ENCODE measurements at places on chromosomes 11 and 22.

GRCh38 chr11:118052581-118053206, 24.2 kb upstream of the TMPRSS4 start:
- H3K4me1 ChIP-seq, result no peaks in the 10 kb centered on the region
- no peaks in the 10 kb centered on the region for H3K27me3 ChIP-seq
- H3K36me3 ChIP-seq, result no peaks in the 10 kb centered on the region
- DNase-seq, result no peak

GRCh38 chr22:25147642-25147928, 52.1 kb upstream of the CRYBB3 start:
- H3K4me3 ChIP-seq, result no peak overlapping the region
- no peaks in the 10 kb centered on the region for H3K27me3 ChIP-seq
- H3K36me3 ChIP-seq, result no peaks in the 10 kb centered on the region
- no peak overlapping the region for H3K27ac ChIP-seq
- no peak for DNase-seq
- no peaks in the 10 kb centered on the region for H3K4me1 ChIP-seq

GRCh38 chr11:115092516-115092915, 411.7 kb downstream of the CADM1 start:
- H3K36me3 ChIP-seq, result no peaks in the 10 kb centered on the region
- no peaks in the 10 kb centered on the region for H3K27me3 ChIP-seq
- no peaks in the 10 kb centered on the region for H3K4me1 ChIP-seq
- DNase-seq, result no peak
- H3K4me3 ChIP-seq, result no peak overlapping the region
- H3K27ac ChIP-seq, result no peak overlapping the region

GRCh38 chr22:27764722-27765236, 36.8 kb downstream of the MN1 start:
- H3K4me1 ChIP-seq, result no peaks in the 10 kb centered on the region
- no peaks in the 10 kb centered on the region for H3K36me3 ChIP-seq
- no peak for DNase-seq
- no peak overlapping the region for H3K4me3 ChIP-seq
- no peaks in the 10 kb centered on the region for H3K27me3 ChIP-seq

- H3K4me1 ChIP-seq, result peaks cover 18% of the 10 kb centered on the region
- H3K27me3 ChIP-seq, result no peaks in the 10 kb centered on the region
- DNase-seq, result peak; percentile 81
- no peak overlapping the region for H3K4me3 ChIP-seq
- H3K36me3 ChIP-seq, result no peaks in the 10 kb centered on the region
- peak overlapping the region; percentile 95 for H3K27ac ChIP-seq
Observed at GRCh38 chr22:40509401-40510134, 127.0 kb downstream of the MRTFA start.

GRCh38 chr11:77151804-77152509, 23.9 kb downstream of the MYO7A start:
- no peaks in the 10 kb centered on the region for H3K36me3 ChIP-seq
- no peaks in the 10 kb centered on the region for H3K27me3 ChIP-seq
- no peak overlapping the region for H3K27ac ChIP-seq
- H3K4me1 ChIP-seq, result no peaks in the 10 kb centered on the region

GRCh38 chr22:37044634-37045625, 6.6 kb upstream of the KCTD17 start:
- no peak for DNase-seq
- no peaks in the 10 kb centered on the region for H3K36me3 ChIP-seq
- no peak overlapping the region for H3K4me3 ChIP-seq
- H3K4me1 ChIP-seq, result no peaks in the 10 kb centered on the region

GRCh38 chr11:69272831-69273485, 21.0 kb upstream of the MYEOV start:
- no peak overlapping the region for H3K4me3 ChIP-seq
- H3K27ac ChIP-seq, result no peak overlapping the region
- no peaks in the 10 kb centered on the region for H3K36me3 ChIP-seq

DNA sequence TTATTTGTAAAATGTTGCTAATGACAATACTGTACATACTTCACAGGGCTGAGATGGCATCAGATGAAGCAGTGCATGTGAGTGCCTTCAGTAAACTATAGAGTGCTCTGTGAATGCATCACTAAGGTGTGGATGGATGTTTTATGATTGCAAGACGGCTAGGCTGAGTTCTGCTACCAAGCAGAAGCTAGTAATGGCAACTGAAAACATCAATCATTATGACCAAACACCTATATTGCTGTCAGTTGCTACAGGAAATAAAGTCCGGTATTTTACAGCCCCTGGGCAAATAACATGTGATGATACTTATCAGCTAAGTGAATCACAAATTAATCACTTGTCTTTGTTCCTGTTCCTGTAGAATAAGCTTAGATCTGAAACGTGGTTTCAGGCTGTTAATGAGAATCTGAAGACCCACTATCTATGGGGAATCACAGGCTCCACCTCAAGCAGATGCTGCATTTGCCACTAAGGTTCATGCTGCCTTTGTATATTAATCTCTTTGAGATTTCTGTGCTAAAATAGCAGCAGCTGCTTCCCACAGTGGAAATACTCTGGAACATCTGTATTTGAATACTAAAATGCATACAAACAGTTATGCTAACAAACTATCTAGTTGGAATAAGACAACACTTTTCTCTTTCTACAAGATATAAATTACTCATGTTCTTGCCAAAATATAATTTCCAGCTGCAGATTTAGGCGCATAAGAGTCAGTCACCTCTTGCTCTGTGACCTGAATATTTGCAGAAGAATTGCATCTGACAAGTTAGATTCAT, 254.0 kb upstream of the PITPNB start:
- H3K4me1 ChIP-seq, result peaks cover 5% of the 10 kb centered on the region
- DNase-seq, result no peak
- H3K27ac ChIP-seq, result no peak overlapping the region
- H3K27me3 ChIP-seq, result no peaks in the 10 kb centered on the region

DNA sequence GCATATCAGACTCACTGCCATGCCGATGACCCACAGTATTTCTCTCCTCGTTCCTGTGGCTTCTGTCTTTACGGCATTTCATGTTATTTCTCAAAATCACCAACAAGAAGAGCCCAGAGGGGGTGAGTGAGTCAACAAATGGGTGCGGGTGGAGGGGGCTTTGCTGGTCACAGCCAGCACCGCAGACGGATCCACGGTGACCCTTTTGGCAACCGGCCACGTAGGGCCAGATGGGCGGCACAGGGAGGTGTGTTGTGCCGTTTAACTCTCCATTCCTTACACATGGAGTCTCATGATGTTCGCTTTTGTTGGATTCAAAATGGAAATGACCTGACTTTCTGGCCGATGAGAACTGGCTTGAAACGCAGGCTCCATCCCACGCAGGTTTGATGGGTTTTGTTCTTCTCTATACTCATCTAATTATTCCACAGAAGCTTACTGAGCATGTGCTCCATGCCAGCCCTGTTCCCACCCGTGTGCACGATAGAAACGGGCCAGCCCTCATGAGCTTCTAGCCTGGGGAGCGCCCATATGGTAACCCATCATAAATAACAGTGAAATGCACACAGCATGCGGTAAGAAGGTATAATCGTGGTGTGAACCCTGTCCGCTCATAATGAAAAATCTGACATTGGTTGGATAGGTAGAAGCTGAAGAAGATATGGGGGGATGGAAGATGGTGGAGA, 319.9 kb downstream of the BRD1 start:
- H3K27ac ChIP-seq, result no peak overlapping the region
- H3K4me3 ChIP-seq, result no peak overlapping the region
- no peaks in the 10 kb centered on the region for H3K27me3 ChIP-seq
- DNase-seq, result no peak

- no peaks in the 10 kb centered on the region for H3K36me3 ChIP-seq
- H3K27me3 ChIP-seq, result no peaks in the 10 kb centered on the region
- peak overlapping the region; percentile 94 for H3K27ac ChIP-seq
- H3K4me3 ChIP-seq, result no peak overlapping the region
- peaks cover 6% of the 10 kb centered on the region for H3K4me1 ChIP-seq
Observed at GRCh38 chr11:119319136-119319699, 2.3 kb upstream of the MCAM start.

DNA sequence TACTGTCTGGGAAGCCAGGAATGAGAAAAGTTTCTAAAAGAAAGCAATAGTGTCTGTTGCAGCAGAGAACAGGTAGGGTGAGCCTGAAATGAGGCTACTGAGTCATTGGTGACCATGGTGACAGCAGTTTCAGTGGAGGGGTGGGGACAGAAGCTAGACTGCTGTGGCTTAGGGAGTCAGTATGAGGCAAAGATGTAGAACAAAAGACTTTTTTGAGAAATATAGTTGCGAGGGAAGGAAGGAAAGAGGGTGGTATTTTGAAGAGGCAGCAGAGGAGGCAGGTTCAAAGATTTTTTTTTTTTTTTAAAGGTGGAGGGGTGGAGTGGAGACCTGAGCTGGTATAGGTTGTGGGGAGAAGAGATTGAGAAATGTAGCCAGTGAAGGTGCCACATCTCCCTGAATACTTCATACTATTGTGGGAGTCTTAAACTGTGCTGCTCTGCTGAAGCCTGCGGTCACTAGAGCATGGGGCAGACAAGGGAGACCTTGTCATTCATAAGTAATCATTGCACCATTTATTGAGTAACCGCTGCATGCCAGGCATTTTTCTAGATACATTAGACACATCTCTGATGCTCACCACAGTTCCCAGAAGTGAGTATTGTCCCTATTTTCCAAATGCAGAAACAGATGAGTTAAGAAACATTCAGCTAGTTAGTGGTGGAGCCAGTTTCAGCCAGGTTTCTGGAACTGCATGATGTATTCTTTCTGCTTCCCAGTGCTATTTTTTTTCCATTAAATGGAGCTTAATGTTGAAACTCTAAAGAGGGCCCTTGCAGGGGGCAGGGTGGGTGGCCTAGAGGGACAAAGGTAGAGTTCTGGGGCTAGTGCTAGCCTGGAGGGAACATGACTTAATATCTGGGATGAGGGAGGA, 49.9 kb downstream of the STIM1 start:
- H3K4me1 ChIP-seq, result no peaks in the 10 kb centered on the region
- H3K4me3 ChIP-seq, result no peak overlapping the region
- H3K36me3 ChIP-seq, result peaks cover 2% of the 10 kb centered on the region
- DNase-seq, result no peak
- H3K27ac ChIP-seq, result peak overlapping the region; percentile 6

DNA sequence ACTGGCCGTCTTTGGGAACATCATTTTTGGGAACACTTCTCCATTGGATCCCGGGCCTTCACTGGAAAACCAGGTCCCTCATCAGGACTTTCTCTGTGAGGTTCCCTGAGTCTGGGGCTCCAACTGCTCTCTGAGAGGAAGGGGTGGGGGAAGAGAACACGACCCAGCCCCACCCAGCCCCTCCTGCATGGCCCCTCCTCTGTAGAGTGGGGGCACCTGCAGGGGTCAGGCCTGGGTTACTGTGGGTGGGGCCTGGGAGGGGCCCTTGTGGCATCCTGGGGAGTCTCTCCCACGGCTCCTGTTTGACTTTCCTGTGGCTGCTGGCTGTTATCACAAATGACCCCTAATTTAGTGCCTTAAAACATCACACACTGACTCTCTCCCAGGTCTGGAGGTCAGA, 36.3 kb downstream of the IGLL5 start:
- no peaks in the 10 kb centered on the region for H3K36me3 ChIP-seq
- H3K27ac ChIP-seq, result no peak overlapping the region
- H3K27me3 ChIP-seq, result no peaks in the 10 kb centered on the region
- H3K4me1 ChIP-seq, result no peaks in the 10 kb centered on the region
- H3K4me3 ChIP-seq, result no peak overlapping the region

DNA sequence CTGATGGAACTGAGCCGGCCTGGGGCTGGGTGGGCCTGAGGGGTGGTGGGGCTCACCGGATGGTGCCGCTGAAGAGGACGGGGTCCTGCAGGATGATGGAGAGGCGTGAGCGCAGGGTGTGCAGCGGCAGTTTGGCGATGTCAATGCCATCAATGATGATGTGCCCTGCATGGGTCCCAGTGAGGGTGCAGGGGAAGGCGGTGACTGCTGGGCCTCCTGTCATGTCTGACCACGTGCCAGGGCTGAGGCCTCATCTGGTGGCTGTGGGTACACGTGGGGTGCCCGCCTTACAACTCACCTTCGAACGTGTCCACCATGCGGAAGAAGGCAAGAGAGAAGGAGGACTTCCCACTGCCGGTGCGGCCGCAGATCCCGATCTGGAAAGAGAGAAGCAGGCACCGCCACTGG, 7.1 kb upstream of the KCNJ11 start:
- no peaks in the 10 kb centered on the region for H3K4me1 ChIP-seq
- H3K36me3 ChIP-seq, result no peaks in the 10 kb centered on the region
- H3K27me3 ChIP-seq, result no peaks in the 10 kb centered on the region
- no peak overlapping the region for H3K27ac ChIP-seq

- H3K27ac ChIP-seq, result peak overlapping the region; percentile 61
- H3K36me3 ChIP-seq, result no peaks in the 10 kb centered on the region
- peak; percentile 58 for DNase-seq
- peak overlapping the region; percentile 24 for H3K4me3 ChIP-seq
Observed at GRCh38 chr11:1546536-1547466, 25.3 kb downstream of the DUSP8 start.

GRCh38 chr11:124199702-124200101, 16.6 kb downstream of the OR10D3 start:
- no peaks in the 10 kb centered on the region for H3K4me1 ChIP-seq
- no peak overlapping the region for H3K27ac ChIP-seq
- DNase-seq, result no peak
- no peaks in the 10 kb centered on the region for H3K36me3 ChIP-seq
- H3K27me3 ChIP-seq, result no peaks in the 10 kb centered on the region

DNA sequence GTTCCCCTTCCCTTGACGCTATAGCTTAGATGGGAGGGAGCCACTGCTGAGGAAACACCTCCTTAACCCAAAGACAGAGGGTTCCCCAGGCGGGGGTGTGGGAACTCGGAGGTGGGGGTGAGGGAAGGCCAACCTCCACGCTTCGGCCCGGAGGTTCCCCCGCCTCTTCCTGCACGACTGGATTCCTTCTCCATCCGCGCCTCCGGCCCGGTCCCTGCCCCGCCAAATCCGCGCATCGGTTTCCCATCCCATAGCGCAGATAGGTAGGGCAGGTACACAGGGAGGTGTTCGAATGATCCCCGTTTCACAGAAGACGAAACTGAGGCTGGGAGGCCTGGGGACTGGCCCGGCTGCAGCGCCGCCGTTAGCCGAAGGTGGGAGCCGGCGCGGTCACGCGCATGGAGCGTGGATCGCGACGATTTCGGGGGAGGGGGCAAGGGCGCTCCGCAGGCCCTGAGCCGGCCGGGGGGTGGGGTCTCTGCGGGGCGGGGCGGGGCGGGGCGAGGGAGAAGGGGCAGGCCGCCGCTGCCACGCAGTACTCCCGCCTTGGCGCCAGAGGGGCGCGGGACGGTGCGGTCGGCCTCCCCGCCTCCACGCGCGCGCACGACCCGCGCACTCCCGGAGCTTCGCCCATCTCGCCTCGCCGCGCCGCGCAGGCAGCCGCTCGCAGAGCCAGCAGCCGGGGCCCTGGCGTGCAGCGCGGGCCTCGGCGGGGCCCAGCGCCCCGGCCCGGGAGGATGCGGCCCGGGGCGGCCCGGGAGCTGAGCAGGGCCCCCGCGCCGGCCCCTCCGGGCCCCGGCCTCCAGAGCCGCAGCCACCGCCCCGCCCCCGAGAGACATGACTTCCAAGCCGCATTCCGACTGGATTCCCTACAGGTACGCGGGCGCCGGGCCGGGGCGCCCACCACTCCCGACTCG, at the start of gene TUB:
TUB (plus strand) TSS at position 538 of the 917 bp plus-strand sequence; CDS start at position 838, 300 bp downstream.
- no peaks in the 10 kb centered on the region for H3K36me3 ChIP-seq
- H3K4me3 ChIP-seq, result peak within 1 kb of the TSS; percentile 49
- H3K4me1 ChIP-seq, result no peaks in the 10 kb centered on the region
- no peaks in the 10 kb centered on the region for H3K27me3 ChIP-seq
- DNase-seq, result peak; percentile 60
